ENCODE measurements at places on chromosomes 16 and 17.

GRCh38 chr16:56610017-56610608 lies 1.7 kb downstream of the MT2A start:
- peak; percentile 75 for DNase-seq

DNA sequence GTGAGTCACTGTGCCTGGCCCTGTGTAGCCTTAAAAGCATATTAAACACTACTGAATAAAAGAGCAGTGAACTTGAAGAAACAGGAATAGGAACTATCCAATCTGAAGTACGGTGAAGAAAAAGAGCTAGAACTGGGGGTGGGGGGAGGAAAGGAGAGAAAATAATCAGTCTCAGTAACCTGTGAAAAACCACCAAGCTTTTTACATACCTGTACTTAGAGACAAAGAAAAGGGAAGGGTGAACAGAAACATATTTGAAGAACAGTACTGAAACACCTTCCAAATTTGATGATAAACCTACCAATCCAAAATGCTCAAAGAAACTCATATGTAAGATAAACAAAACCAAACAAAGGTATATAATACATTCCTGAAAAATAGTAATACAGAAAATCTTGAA lies 77.5 kb downstream of the USP32 start:
- no peak for DNase-seq

DNA sequence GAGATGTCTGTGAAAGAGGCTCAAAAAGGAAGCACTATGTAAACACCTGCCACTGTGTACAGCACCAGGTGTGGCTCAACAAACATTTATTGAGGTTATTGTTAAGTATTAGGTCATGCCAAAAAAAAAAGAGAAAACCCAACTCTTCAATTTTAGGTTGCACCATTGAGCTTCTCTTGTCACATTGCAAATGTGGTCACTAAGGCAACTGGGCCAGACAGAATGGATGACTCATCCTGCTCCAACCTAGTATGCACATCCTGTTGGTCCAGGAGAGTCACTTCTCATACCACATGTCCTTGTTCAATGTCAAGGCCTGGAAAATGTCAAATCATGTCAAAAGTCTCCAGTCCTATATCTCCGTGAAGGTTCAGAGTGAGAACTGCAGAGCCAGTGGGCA lies 25.0 kb downstream of the HOXB1 start:
- no peak for DNase-seq

- DNase-seq, result peak; percentile 5
Measured at GRCh38 chr16:25155553-25156460, 44.3 kb downstream of the LCMT1 start.

DNA sequence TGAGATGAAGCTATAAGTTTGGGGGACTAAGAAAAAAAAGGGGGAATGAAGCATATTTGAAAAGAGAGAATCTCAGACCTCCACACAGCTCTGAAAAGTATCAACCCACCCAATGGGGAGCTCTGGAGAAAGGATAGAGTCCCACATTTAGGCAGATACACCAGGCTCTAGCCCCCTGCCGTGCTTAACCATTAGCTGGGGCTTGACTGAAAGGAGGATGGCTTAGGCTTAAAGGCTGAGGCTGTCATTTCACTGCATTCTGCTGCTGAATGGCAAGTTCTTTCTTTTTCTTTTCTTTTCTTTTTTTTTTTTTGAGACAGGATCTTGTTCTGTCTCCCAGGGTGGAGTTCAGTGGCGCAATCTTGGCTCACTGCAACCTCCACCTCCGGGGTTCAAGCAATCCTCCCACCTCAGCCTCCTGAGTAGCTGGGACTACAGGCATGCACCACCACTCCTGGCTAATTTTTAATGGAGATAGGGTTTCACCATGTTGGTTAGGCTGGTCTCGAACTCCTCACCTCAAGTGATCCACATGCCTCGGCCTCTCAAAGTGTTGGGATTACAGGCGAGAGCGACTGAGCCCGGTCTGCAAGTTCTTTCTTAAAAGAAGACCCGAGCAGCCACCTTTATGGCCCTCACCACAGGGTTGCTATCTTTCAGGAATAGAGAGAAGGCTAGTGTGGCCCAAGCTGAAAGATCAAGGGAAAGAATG lies 9.0 kb upstream of the MMP2 start:
- DNase-seq, result no peak

DNA sequence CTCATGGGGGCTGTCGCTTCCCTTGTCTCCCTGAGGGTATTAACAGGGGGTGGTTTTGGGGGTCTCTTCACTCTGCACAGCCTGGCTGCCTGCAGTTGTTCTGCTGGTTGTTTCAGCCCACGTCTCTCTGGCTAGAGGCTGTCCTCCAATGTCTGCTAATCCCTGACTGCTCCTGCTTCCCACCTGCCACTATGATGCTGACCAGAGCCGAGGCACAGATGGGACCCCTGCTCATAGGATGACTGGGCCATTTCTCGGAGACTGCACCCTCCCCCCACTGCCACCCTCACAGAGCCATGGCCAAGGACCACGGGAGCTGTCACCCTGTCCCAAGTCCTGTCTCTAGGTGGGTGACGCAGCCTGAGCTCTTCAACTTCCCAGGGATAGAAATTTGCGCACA lies 1.6 kb upstream of the ACSF3 start:
- no peak for DNase-seq

GRCh38 chr17:19513897-19514488 lies 19.7 kb upstream of the SLC47A1 start:
- peak; percentile 51 for DNase-seq

DNA sequence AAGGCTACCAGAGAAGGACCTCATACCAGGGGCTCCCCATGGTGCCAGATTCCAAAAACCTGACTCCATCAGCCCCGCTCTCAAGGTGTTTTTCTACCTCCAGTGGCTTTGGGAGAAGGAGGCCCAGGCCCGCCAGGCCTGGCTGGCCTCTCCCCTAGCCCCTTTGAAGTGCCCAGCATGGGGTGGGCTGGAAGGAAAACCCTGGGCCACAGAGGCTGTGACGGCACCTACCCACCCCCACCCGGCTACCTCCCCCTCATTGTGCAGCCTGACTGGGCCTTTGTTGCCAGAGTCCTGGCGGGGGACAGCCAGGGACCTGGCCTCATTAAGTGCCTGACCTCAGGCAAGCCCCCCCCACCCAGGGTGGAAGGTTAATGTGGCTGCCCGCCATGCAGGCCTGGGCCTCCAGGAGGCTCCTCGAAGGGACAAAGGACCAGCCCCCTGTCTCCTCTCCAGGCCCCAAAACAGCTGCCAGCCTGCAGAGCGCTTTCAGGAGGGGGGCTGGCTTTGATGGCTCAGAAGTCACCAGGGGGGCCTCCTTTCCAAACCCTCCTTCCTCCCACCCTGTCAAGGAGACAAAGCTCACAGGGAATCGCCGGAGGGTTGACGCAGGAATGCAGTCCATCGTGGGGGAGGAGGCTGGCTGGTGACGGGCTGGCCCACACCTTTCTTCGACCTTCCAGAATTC lies 159.4 kb downstream of the ZNF423 start:
- DNase-seq, result no peak

- DNase-seq, result no peak
Measured at GRCh38 chr17:28725166-28725659, 820 bp downstream of the TLCD1 start.

- DNase-seq, result no peak
Measured at GRCh38 chr17:1272701-1273100, 2.5 kb downstream of the BHLHA9 start.

DNA sequence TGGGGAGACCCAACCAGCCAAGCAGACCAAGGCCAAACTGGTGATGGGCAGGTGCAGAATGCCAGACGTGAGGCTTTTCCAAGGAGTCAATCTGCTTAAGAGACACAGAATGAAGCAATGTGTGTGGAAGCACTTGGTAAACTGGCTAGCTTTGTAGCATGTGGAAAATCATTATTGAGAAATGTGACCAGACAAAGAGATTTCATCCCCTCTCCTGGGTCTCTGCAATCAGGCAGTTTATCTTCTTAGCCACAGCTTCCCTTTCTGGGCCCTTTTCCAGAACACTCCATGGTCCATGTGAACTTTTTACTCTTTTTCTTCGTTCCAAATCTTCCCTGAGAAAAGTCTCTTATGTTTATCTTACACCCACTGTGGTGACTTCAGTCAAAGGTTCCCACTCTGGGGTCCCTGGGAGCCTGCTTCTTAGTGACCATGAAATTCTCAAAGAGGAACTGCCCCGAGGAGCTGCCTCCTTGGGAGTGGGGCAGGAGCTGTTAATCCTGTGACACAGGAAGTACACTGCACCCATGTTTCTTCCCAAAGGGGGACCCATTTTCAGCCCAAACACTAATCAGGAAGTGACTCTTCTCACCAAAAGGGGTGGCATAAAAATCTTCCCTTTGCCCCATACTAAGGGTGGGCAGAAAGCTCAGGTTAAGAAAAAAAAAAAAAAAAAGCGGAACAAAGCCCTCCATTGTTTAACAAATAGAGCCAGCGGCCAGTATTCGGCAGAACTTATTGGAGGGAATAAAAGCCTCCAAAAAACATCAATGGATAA lies 346.2 kb upstream of the ASIC2 start:
- DNase-seq, result no peak

- no peak for DNase-seq
Measured at GRCh38 chr17:48646183-48647102, 20.3 kb upstream of the HOXB9 start.

GRCh38 chr16:85274924-85275323 lies 162.7 kb upstream of the CIBAR2 start:
- no peak for DNase-seq

DNA sequence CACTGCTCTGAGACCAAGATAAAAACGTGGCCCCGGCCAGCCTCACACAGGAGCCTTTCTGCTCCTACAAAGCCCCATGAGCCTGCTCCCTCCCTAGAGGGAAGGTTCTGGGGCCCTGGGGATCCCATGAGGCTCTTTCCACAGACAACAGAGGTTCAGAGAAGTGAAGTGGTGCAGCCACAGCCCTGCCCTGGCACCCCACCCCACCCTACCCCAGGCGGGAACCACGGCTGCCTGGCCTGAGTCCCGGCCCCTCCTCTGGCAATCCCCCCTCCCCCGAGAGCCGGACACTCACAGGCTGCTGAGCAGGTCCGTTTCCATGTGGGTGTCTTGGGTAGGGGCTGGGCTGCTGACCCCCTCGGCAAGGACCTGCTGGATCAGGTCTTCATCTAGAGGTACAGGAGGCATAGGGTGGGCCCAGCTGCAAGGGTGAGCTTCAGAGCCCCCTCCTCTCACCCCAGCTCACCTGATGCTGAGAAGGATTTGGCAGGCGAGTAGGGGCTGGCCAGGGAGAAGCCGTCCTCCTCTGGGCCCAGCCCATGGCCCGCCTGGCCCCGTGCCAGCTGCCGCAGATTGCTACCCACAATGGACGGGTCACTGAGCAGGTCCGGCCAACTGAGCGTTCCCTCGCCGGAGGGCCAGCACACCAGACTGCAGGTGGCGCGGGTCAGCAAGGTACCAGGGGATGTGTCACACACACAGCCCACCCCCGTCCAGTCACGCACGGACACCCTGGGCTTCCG lies 38.7 kb downstream of the PKD1 start:
- DNase-seq, result no peak

DNA sequence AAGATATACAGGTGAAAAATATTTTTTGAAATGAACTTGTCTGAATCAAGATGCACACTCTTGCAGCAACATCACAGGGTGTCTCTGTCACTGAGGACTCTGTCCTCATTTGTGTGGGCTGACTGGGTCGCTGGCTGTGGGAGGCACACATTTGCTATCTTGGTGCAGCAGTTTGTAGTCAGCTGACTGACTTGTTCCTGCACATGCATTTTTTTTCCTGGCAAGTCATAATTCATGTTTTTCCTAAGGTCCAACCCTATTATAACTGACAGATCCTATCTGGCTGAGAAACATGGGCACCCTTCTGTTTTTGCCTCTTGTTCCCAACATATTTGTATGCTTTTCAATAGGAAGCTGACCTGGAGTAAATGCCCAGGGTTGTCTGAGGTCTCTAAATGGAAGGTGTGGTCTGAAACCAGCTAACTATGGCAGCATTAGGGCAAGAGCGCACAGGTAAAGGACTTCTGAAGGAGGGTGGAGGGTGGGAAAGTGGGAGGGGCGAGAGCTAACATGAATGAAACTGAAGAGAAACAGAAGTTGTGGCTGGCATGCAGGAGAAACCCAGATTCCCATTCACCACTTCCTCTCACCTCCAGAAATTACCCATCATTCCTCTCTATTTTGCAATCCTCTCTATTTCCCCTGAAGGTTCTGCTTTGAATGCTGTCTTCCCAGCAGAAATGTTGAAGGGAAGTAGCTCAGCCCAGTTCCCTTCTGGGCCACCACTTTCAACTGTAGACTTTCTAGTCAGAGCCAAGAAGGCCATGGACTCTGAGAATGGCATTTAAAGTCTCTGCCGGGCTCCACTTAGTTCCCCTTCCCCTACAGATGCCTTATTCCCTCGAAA lies 166.1 kb downstream of the PRKCA start:
- no peak for DNase-seq

GRCh38 chr16:30041841-30042240 lies 10.8 kb upstream of the TLCD3B start:
- no peak for DNase-seq

DNA sequence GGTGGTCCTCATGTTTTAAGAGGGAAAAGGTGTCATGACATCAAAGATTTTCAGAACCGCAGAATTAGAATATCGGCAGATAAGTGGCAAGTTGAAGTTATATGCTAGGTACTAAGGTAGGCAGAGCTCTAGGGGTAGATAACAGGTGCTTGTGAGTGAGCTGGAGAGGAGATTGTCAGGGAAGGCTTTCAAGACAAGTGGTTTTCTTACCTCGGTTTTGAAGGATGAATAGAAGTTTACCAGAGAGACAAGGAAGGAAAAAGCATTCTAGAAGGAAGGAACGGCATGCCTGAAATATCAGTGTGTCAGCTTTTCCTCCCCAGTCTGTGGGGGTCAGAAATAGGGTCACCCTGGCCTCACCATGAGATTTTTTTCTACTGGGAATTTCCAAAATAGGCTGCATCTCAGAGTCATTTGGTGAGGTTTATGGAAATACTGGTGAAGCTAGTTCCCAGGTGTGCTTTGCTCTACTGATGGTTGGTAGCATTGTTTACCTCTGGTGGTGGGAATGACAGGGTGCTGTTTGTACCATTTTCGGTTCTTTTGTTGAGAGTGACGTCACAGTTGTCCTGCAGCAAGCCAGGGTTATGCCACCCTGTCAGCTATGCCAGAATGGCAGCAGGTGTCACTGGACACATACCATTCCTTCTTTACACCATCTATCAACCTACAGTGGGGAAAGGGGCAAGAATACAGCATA lies 112.5 kb downstream of the MSI2 start:
- no peak for DNase-seq

DNA sequence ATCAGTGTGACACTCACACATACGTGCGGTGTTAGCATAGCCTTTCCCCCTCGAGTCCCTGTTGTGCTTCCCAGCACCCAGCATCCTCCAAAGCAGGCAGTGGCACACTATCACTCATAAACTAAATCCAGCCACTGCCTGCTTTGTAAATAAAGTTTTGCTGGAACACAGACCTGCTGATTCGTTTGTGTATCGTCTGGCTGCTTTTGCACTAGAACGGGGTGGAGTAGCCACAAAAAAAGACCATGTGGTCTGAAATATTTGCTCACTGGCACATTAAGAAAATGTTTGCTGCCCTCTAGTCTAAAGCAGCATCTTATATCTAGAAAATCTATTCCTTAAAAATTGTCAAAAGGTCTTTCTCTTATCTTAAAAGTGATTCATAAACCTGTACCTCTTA lies 341.2 kb upstream of the ZFHX3 start:
- no peak for DNase-seq

DNA sequence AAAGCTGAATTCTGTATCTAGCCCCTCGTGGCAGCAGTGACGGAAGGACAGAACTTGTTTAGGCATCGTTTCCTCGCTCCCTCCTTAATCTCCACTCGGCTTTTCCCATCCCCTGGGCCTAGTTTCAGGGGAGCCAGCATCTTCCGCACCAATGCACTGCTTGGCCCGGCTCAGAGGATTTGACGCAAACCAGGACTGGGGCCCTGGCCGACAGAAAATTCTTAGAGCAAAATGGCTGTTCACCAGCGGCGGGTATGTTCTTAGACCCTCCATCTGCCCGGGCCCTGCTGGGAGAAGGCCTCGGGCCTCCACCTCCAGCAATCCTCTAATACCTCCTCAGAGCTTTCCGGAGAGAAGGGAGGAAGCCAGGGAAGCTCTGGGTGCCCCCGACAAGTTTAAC lies 54.6 kb downstream of the TBC1D16 start:
- DNase-seq, result no peak

All from stimulated activated CD4-positive, alpha-beta T cell treated with anti-CD3 and anti-CD28 coated beads, Interleukin-15, amount 100 ng/mL, for 48 hours (primary cell).